ENCODE measurements at places on chromosomes 5 and 9.

DNA sequence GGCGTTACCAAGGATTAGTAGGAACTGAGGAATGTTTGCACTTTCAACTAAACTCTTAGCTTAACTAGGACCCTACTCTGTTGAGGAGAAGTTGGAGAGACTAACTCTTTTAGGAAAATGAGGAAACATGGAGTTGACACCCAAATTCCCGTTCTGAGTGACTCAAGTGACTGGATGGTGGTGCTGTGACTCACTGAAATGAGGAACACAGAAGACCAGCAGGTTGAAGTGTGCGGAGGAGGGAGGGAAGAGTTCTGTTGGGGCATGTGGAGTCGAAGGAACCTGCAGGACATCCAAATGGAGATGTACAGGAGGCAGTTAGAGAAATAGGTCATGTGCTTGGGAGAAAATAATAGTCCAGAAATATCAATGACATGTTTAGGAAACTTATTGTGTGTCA lies 8.2 kb downstream of the HEXB start:
- DNase-seq, result no peak

DNA sequence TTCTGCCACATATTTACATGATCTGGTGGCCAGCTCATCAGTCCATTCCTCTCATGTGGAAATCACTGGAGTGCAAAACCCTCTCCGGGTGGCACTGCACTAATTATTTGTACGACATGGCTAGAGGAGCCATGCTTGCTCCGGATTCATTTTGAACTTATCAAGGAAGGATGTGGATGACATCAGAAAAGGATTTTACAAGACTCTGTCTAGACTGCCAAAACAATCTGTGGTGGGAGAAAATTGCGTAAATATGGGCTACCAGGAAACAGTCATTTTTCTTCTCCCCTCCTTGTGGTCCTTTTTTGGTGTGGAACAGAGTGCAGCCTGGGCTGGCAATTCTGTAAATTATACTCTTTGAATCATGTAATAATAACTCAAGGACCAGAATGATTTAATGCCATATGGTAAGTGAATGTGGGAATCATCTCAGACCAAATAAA lies 123.4 kb upstream of the IFNE start:
- DNase-seq, result peak; percentile 95

GRCh38 chr9:80156262-80156661 lies 584.5 kb downstream of the TLE4 start:
- no peak for DNase-seq

- no peak for DNase-seq
Measured at GRCh38 chr5:65077653-65078052, 308.9 kb downstream of the CWC27 start.

DNA sequence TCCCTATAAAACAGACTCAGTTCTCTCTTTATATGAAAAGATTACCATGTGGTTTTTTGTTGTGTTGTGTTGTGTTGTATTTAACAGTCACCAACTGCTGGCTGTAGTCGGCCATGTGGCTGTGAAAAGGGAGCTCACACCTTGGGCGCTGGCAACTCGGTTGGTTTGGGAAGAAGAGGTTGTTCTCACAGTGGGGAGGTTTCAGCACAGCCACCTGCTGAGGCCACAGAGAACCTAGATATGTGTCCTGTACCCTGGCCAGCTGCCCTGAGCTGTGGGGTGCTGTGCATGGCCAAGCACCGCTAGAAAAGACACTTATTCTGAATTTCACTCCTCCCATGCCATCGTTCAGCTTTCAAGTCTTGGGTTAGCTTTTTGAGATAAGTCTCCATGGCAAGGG lies 58.8 kb downstream of the SYK start:
- no peak for DNase-seq

DNA sequence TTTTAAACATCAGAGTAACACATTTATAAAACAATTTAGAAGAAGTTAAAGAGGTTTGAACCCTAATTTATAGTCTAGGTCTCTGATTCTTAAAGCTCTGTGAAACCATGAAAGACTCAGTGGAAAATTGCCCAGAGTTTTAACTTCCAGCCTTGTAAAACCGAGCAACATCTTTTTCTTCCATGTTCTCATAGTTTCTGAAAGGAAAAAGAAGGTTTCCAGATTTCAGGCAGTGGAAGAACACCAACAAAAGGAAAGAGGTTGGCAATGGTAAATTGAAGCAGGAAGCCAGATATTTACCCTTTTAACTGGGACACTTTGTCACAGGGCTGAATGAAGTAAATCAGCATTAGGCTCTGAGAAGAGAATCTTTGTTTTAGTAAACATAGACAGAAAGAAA lies 1999.3 kb downstream of the MAT2B start:
- no peak for DNase-seq

- peak; percentile 75 for DNase-seq
Measured at GRCh38 chr5:65041296-65042158, 272.8 kb downstream of the CWC27 start.

Data from fibroblast of upper back skin (primary cell).